ENCODE measurements at places on chromosomes 5 and 9. TPM values are rescaled to one million over a fixed set of nuclear protein-coding genes. Genes with fewer than 3 reads are reported as not detected.

DNA sequence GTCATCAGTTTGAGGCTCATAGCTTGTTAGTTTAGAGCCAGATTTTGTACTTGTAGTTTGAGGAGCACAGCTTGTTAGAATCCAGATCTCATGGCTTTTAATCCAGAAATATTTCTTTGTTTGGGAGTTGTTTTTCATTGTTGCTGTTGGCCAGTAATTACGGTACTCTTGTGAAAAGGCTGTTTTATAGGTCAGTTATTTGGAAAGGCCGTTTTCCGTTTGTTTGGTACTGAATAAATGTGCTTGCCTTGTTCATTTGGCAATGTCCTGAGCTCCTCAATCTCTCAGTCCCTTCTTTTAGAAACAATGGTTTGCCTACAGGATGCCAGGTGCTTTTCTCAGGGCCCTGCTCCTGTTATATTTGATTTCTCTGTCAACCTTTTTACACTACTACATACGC is 4.5 kb upstream of the MOB3B start:
- DNase-seq: no peak
- H3K27ac ChIP-seq: no peak overlapping the region
- H3K36me3 ChIP-seq: no peaks in the 10 kb centered on the region
- H3K4me3 ChIP-seq: no peak overlapping the region

- DNase-seq: no peak
- H3K4me1 ChIP-seq: peaks cover 25% of the 10 kb centered on the region
- H3K27me3 ChIP-seq: no peaks in the 10 kb centered on the region
- peaks cover 11% of the 10 kb centered on the region for H3K36me3 ChIP-seq
Measured at GRCh38 chr5:74538206-74538661, 102.3 kb downstream of the ENC1 start.

DNA sequence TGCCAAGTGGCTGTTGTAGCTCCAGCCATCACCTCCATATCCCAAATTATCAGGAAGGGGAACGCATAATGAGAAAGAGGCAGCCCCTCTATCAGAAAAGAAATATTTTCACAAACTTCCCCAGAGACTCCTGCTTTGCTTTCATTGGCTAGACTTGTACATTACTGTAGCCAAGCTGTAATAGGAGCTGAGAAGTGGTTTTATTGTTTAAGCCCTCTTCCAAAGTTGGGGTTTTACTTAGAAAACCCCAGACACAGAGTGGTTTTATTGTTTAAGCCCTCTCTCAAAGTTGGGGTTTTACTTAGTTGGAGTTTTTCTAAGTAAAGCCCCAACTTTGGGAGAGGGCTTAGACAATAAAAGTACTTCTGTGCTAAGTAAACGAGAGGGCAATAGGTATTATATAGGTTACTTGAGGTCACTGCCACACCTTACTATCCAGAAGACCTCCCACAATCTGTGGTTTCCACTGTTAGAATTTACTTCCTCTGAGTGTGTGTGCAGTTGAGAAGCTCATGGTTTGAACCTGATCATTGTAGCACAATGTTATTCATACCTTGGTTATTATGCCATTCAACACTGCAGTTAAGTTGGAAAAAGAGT is 215.7 kb upstream of the OTULINL start:
- H3K27me3 ChIP-seq: no peaks in the 10 kb centered on the region
- H3K4me1 ChIP-seq: no peaks in the 10 kb centered on the region
- peaks cover 53% of the 10 kb centered on the region for H3K36me3 ChIP-seq
- H3K4me3 ChIP-seq: no peak overlapping the region
- no peak overlapping the region for H3K27ac ChIP-seq

DNA sequence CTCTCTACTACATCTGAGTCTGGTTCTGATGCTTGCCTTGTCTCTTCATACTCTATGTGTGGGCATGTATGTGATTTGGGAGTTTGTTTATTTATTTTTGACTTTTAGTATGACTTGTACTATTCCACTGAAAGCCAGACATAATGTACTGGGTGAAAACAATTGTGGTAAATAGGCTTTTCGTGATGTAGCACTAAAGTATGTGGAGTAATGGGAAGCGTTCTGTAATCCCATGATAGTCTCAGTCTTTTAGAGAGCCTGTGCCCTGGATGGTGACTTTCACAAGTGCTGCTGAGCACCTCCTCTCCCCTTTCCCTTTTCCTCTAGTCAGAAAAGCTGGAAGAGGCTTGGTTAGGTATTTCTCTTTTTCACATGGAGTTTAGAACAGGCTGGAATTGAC is 85.8 kb upstream of the S1PR3 start:
- H3K27ac ChIP-seq: no peak overlapping the region
- no peaks in the 10 kb centered on the region for H3K4me1 ChIP-seq
- no peak for DNase-seq
- no peak overlapping the region for H3K4me3 ChIP-seq
- peaks cover 9% of the 10 kb centered on the region for H3K27me3 ChIP-seq

DNA sequence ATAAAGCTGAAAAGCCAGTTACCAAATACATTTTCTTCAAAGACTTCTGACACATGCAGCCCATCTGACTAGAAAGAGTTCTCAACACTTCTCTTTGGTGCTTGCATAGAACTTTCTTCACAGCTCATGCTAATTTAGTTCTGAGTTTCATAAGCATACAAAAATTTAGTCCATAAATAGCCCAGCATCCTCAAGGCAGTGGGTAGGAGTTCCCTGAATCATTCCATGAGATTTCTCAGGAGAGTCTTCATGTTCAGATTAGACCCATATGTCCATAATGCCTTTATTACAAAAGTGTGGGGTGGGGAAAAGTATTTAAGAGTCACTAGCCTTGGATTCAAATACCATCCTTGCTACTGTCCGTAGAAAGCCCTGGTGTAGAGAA is 290.2 kb upstream of the RGMB start:
- no peak for DNase-seq
- no peak overlapping the region for H3K4me3 ChIP-seq
- no peaks in the 10 kb centered on the region for H3K4me1 ChIP-seq
- no peak overlapping the region for H3K27ac ChIP-seq
- H3K27me3 ChIP-seq: no peaks in the 10 kb centered on the region

DNA sequence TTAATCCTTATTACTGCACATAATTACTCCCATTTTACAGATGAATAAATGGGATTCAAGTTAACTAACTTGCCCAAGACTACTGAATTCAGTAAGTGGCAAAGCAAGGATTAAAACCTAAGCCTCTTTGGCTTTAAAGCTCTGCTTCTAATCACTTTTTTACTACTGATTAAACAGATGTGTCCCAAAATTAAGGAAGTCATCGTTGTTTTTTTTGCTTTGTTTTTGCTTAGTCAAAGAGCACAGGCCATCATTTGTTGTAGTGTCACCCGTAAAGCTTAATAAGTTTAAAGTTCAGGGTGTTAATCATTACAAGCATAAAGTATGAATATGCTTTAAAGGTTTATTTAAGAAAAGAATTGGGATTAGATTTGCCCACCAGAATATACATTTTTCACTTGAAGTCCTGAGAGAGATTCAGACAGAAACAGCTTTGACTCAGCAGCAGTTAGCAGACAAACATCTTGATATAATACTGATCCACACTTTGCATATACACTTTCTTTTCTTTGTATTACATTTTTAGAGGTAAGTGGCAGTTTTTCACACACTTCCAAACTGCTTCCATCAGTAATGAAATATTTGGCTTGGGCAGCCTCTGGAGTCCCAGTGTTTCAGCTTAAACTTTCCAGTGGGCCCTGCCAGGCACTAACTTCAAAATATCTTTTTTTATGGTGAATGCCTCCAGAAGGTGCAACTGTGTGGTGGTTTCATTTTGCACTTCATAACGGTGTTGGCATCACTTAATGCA is 52.7 kb downstream of the PIK3R1 start:
- DNase-seq: no peak
- H3K27ac ChIP-seq: no peak overlapping the region
- H3K36me3 ChIP-seq: peaks cover 12% of the 10 kb centered on the region
- H3K4me3 ChIP-seq: no peak overlapping the region
- H3K4me1 ChIP-seq: peaks cover 58% of the 10 kb centered on the region
- no peaks in the 10 kb centered on the region for H3K27me3 ChIP-seq

AK8 gene
- 2.1 TPM for total RNA-seq

GZMA gene
- not detected for total RNA-seq

TGFBR1 gene
- total RNA-seq: 79.6 TPM

GRM6 gene
- total RNA-seq: not detected

PHF24 gene
- total RNA-seq: 0.62 TPM

PPP2R2B gene
- 19.7 TPM for total RNA-seq

TCERG1 gene
- 156 TPM for total RNA-seq

BARHL1 gene
- 0.11 TPM for total RNA-seq

Data from mesothelial cell of epicardium (in vitro differentiated cells).